ENCODE measurements at places on chromosomes 13 and 19. TPM values are rescaled to one million over a fixed set of nuclear protein-coding genes. Genes with fewer than 3 reads are reported as not detected.

- H3K4me3 ChIP-seq = no peak within 1 kb of the TSS
- H3K27me3 ChIP-seq = no peaks in the 10 kb centered on the region
- H3K27ac ChIP-seq = peak within 1 kb of the TSS; percentile 28
- DNase-seq = no peak
- H3K4me1 ChIP-seq = peaks cover 23% of the 10 kb centered on the region
Measured at GRCh38 chr19:45638930-45639729, at the start of gene EML2. Gene EML2, minus strand, starts transcription at chr19:45639397. Its CDS starts 21 bp downstream, at chr19:45639376.

GRCh38 chr19:41565379-41565720 lies 10.6 kb upstream of the CEACAM21 start:
- H3K27me3 ChIP-seq = peaks cover 54% of the 10 kb centered on the region
- H3K4me1 ChIP-seq = no peaks in the 10 kb centered on the region
- no peak for DNase-seq

DCT gene
- 1.2 TPM for total RNA-seq

DIRAS1 gene
- total RNA-seq = 3.9 TPM

GRCh38 chr13:99363391-99363790 lies 56.2 kb upstream of the GPR183 start:
- H3K27me3 ChIP-seq = no peaks in the 10 kb centered on the region
- H3K27ac ChIP-seq = no peak overlapping the region
- H3K4me1 ChIP-seq = no peaks in the 10 kb centered on the region
- H3K36me3 ChIP-seq = no peaks in the 10 kb centered on the region

Data from adrenal gland (tissue), 19 donors.